ENCODE measurements at places on chromosomes 5 and 9.

GRCh38 chr9:131611586-131612315 is 66.4 kb downstream of the PRRT1B start:
- DNase-seq = no peak

GRCh38 chr5:14218480-14218879 is 75.3 kb downstream of the TRIO start:
- DNase-seq = no peak

- DNase-seq = no peak
These were observed 260.7 kb downstream of the NR3C1 start for GRCh38 chr5:143142596-143143435.

DNA sequence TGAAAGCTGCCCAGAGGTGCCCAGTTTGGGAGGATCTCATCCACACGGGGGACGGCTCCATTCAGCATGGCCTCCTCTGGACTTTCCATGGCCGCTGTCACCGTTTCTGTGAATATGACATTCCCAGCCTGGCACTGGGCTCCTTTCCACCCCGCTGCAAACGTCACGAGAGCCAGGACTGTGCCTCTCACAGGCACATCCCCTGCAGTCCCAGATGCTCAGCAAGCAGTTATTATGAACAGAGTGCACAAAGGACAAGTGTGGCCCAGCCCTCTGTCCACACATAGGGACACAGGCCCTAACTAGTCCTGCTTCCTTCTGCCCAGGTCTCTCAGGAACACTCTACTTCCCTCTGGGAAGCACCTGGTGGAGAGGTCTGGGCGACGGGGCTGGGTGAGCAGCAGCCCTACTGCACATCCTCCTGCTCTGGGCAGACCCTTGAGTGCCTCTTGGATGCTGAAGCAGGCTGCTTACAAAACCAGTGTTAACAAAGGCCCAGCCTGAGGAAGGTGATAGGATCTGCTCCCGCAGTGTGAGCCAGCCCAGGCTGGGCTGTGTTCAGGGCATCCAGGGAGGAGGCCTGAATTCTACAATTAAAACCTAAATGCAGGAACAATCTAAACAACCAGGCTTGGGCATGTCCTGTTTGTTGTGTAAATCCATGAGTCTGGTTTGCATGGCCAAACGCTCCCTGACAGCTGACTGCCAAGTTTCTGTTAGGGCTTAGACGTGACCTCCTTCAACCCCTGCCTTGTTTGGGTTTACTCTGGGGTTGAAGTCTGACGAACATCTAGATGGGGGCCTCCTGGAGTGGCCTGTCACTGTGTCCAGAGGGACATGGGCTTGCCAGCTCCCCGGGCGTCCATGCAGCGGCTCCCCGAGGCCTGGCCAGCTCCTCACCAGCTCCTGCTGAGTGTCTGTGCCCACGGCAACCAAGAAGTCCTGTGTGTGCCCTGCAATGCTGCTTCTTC is 269.8 kb downstream of the GADD45G start:
- DNase-seq = no peak

- DNase-seq = no peak
These were observed 277.2 kb upstream of the CDH9 start for GRCh38 chr5:27315363-27316270.

DNA sequence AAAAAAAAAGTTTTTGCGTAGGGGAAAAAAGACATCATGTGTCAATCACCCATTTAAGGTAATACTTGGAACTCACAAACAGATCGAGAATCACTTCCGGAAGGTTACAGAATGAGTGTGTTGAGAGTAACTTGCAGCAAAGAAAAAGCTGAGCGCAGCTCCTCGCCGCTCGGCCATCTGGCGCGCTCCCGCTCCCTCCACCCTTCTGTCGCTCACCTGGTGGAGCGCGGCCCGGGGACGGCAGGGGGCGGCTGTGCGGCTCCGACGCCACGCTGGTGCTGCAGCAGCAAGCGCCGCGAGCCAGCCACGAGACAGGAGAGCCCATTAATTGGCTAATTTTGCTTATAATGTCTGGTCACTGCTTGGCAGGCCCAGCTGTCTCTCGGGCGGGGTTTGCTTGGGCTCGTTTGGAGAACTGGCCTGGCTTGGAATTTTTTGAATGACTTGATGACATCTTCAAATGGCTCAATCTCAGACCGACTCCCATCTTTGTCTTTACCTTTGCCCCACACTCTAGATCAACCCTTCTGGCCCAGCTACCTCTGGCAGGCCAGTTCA is 601.8 kb downstream of the CCDC171 start:
- DNase-seq = no peak

DNA sequence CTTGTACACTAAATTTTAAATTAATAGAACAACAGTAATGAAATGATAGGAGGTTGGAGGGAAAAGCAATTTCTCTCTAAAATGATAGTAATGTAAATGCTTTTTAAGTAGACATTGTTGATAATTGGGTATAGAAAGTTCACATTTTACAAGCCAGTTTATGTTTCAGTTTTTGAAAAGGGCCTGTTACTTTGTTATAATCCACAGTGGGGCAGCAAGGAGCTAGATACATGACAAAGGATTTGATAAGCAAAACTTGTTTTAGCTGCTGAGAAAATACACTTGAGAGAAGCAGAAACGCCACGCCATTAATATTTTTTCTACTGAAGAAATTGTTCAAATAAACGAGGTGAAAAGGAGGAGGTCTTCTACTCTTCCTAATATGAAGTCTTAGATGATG is 30.2 kb downstream of the SREK1 start:
- no peak for DNase-seq

DNA sequence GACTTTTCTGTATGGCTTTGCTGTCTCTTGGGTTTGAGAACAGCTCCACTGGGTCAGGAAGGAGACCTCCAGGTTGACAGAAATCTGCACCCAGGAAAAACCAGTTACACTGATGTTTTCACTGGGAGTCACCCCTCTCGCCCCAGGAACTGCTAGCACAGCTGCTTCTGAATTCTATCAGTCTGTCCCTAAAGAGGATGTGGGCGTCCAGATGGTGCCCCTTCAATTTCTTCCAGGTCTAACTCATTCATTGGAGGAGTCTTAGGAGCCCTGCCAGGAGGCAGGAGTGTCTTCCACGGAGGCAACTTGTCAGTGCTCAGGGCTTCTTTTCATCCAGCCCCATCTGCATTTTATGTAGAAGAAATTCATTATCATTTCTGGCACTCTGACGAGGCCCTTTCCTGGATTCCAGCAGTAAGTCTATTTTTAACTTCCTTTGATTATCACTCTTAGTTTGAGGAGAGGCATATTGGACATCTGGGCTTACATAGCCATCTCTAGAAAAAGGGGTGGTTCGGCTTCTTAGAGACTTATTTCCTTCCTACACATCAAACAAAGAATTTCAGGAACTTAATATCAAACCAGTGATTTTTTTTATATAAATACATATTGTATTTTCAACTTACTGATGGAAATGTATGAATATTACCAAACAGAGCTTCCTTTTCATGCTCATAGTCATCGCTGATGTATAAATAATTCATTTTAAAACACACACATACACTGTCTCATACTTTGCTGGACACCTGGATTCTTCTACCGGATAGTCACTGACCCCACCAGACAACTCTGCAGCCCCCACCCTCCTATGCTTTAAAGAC is 148.8 kb downstream of the IRX2 start:
- no peak for DNase-seq

GRCh38 chr9:10007356-10007755 is 605.4 kb downstream of the PTPRD start:
- DNase-seq = no peak

DNA sequence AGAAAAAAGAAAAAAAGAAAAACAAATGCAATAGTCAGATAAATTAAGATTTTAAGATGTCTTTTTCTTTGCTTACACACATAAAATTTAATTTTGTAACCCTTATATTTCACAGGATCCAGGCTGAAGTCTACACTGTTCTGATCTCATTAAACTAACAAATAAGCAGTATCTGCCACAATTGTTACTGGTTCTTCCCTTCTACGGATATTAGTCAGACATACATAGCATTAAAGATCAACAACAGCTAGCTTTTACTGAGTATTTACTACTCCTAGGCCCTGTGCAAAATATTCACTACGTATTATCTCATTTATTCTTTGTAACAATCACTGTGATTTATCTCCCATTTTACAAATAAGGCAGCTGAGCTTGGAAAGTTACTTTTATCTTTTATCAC is 34.9 kb downstream of the GNAQ start:
- no peak for DNase-seq

- no peak for DNase-seq
These were observed 27.8 kb upstream of the TNFSF8 start for GRCh38 chr9:114958021-114958843.

GRCh38 chr5:38370358-38371100 is 112.2 kb downstream of the EGFLAM start:
- DNase-seq = no peak

- DNase-seq = no peak
These were observed 83.3 kb upstream of the ZBTB43 start for GRCh38 chr9:126721564-126721981.

DNA sequence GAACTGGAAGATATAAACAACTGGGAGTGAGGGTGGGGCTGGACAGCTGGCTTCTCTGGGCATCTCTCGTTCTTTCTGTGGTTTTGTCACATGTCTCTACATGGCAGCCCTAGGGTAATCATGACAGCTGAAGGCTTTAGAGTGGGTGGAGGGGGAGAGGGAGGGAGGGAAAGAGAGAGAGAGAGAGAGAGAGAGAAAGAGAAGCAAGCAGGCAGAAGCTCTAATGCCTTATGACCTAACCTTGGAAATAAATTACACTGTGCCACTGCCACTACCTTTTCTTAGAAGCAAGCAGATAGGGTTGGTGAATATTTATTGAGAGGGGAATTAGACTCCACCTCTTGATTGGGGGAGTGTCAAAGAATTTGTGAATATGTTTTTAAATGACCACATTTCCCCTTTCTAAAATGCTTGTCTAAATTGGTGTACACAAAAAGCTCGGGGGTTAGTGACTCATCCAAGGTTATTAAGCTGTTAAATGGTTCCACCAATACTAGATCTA is 2.6 kb upstream of the DAPK1 start:
- DNase-seq = no peak

GRCh38 chr5:172645271-172646055 is 4.4 kb downstream of the NEURL1B start:
- no peak for DNase-seq

DNA sequence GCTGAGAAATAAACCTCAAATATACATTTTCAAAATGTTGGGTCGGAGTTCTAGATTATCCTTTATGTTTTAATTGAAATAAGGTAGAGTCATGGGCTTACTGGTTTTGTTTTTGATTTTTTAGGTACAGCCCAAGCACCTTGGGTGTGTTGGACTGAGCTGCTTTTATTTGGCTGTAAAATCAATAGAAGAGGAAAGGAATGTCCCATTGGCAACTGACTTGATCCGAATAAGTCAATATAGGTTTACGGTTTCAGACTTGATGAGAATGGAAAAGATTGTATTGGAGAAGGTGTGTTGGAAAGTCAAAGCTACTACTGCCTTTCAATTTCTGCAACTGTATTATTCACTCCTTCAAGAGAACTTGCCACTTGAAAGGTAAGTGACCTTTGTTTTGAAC is 3.6 kb downstream of the CCNG1 start:
- DNase-seq = no peak

GRCh38 chr9:132957805-132958204 is 13.4 kb upstream of the TSC1 start:
- no peak for DNase-seq

- DNase-seq = no peak
These were observed 102.6 kb downstream of the ARHGAP26 start for GRCh38 chr5:142872795-142873194.

- no peak for DNase-seq
These were observed 25.2 kb downstream of the SKP2 start for GRCh38 chr5:36177154-36177553.

- DNase-seq = no peak
These were observed 24.0 kb upstream of the KLF9 start for GRCh38 chr9:70438341-70438928.

DNA sequence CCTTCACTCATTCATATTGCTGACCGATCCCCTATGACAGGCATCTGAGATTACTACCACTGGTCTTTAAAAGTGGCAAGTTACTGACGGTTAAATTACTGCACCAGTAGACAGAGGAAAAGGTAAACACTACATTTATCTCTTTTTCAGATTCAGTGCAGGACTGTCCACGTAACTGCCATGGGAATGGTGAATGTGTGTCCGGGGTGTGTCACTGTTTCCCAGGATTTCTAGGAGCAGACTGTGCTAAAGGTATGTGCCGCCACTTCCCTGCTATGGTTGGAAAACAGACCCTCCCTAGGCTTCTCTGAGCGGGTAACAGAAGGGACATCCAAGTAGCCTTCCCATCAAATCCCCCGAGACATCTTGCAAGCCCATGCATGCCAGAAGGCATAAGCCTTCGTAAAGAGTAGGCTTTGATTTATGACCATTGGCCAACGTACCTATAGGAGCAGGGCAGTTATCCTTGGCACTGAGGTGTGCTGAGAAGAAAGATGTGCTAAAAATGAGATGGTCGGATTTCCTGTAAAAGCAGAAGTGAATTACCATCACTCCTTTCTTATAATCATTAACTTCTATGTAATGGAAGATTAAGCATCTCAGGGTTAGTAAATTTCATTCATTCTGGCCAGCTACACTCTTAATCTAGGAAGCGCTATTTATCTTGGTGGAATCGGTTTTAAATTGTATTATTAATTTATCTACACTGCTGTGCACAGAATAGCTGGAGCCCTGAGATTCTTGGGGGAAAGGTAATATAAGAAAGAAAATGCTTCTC is 193.4 kb upstream of the WWC1 start:
- DNase-seq = no peak

DNA sequence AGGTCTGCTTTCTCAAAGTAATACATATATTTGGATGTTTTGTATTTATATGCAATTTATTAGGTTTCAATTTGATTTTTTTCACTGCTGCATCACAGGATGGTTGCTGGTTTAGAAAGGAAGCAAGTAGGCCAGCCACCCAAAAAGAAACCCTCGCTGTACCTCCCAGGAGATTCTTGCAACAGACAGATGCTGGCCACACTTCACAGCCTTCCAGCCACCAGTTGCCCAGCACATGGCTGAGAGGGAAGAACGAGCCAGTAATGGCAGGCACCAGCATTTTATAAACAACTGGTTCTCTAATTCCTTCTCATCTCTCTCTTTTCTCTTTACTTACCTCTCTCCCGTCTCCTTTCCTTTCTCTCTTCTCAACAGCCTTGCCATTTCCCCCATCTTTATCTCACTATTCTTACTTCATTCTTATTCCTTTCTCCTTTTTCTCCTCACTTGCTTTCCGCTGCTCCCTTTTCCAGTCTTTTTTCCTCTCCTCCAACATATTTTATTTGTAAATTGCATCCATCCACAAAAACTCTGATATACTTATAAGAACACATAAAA is 38.9 kb downstream of the EFNA5 start:
- no peak for DNase-seq
